ENCODE measurements at places on chromosomes 4 and X.
A peak's percentile ranks its signal among the peaks of the same experiment; 100 is the strongest.

DNA sequence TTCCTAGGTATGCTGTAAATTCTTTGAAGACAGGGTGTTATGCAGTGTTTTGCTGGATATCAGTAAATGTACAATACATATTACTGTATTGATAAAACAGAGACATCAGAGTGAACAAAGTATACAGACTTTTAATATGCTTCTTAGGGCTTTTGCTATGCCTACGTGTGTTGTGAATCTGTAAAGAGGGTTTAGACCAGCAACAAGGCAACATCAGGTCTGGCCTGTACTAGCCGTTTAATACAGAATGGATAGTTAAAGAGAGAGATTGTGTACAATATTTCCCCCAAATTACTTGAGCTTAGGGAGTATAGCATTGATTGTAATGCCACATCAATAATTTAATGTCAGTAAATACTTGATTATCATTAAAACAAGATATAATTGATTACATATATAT, 75.2 kb downstream of the PAQR3 start:
- DNase-seq = no peak
- H3K27me3 ChIP-seq = no peaks in the 10 kb centered on the region
- H3K4me1 ChIP-seq = no peaks in the 10 kb centered on the region
- H3K27ac ChIP-seq = no peak overlapping the region

GRCh38 chr4:118836301-118837120, 585 bp upstream of the SEC24D start:
- H3K4me1 ChIP-seq = peaks cover 36% of the 10 kb centered on the region
- DNase-seq = no peak
- peak overlapping the region; percentile 100 for H3K4me3 ChIP-seq

DNA sequence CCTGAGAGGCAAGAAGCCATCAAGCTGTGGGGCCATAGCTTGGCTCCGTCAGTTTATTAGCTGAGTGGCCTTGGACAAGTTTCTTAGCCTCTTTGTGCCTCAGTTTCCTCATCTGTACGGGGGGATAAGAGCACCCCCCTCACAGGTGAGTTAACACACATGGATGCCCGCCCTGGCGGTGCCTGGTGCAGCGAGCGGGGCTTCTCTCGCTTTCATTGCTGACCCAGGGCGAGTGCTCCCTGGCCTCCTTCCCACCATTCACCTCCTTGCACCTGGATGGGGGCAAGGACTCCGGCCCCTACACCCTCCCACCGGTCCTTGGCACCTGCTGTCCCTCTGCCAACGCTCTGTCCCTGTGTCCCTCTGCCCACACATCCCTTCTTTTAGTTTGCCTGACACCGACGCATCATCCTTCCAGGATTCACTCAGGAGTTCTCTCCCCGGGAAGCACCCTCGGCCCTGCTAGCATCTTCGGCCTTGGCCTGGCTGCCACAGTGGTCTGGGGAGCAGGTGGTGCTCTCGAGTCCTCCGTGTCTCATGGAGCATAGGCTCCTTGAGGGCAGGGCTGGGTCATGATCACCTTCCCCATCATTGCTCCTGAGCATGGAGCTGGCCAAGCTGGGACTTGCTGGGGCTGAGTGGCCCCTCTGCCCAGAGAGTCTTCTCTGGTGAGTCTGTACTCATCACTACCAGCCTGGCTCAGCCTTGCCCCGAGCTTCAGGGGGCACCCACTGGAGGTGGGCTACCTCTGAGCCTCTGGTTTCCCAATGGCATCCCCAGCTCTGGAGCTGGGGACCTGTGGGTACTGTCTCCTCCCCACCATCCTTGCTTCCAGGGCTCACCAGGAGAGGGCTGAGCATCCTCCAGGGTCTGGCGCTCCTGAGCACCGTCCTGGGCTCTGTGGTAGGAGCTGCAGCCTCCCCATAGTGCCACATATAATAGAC, 53.8 kb upstream of the SORCS2 start:
- H3K4me3 ChIP-seq = no peak overlapping the region
- H3K27ac ChIP-seq = no peak overlapping the region
- peaks cover 20% of the 10 kb centered on the region for H3K4me1 ChIP-seq
- no peaks in the 10 kb centered on the region for H3K36me3 ChIP-seq
- DNase-seq = no peak
- no peaks in the 10 kb centered on the region for H3K27me3 ChIP-seq

GRCh38 chrX:3449287-3449686, 102.8 kb upstream of the MXRA5 start:
- H3K4me3 ChIP-seq = no peak overlapping the region
- no peaks in the 10 kb centered on the region for H3K36me3 ChIP-seq
- no peaks in the 10 kb centered on the region for H3K27me3 ChIP-seq
- H3K4me1 ChIP-seq = peaks cover 9% of the 10 kb centered on the region
- no peak overlapping the region for H3K27ac ChIP-seq
- no peak for DNase-seq

DNA sequence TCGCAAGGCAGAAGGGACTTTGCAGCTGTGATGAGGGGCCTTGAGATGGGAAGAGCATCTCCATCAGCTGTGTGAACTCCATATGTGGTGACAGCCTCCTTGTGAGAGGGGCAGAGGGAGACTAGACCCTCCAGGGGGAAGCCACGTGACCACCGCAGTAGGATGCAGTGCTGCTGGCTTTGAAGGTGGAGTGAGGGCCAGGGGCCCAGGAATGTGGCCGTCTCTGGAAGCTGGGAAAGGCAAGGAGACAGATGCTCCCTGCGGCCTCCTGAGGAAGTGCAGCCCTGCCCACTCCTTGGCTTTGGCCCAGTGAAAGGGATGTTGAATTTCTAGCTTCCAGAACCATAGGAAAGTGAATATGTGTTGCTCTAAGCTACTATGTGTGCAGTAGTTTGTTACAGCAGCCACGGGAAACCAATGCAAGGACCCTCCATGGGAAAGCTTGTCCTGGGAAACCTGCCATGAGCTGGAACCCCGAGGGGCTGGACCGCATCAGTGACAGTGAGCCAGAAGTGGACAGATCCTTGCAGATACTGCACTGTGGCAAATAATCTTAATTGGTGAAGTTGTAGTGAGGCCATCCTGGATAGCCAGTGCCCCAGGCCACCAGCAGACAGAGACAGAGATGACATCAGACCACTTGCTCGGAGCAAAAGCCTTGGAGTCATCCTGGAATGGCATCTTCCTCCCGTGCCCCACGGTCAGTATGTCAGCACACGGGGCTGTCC, 35.4 kb upstream of the SORCS2 start:
- H3K4me1 ChIP-seq = peaks cover 18% of the 10 kb centered on the region
- DNase-seq = no peak

DNA sequence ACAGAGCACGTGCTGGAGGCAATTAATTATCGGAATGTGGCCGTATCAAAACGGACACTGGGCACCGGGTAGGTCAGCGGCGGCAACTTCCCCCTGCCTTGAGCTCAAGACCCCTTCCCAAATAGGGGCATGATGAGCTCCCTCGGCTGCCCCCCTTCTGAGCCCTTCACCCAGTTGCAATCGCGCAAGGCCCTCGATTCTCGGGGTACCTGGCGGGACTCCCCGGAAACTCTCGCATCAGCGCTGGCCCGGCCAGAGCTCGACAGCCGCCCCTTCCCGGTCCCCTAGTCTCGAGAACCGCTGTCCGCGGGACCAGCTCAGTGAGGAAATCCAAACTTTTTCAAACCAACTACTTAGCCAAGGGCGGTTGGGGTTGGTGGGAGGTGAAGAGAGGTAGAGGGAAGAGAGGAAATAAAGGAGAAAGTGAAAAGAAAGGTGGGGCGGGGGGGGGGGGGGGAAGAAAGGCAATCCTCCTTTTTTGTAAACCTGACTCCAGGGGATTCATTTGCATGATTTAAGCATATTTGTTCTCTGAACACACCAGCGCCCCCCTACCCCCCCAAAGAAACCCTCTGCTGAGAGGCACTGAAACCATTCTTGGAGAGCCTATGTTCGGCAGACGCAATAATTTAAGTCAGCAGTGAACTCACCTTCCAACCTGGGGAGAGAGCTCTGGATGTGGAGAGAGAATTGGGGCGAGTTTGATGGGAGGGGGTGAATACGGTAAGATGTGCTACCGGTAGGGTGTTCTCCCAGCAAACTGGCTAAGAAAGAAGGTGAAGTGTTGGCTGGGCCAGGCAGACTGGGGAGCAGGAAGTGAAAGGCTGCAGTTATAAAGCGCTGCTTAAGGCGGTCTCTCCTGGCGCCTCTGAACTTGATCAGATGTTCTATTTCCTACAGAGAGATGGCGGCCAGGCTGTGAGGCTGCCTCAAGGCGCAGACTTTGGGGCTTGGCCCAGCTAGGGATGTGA, 2.0 kb upstream of the ZIC3 start:
- H3K4me1 ChIP-seq = peaks cover 20% of the 10 kb centered on the region
- H3K36me3 ChIP-seq = no peaks in the 10 kb centered on the region
- DNase-seq = no peak
- no peak overlapping the region for H3K4me3 ChIP-seq
- peaks cover 9% of the 10 kb centered on the region for H3K27me3 ChIP-seq
- H3K27ac ChIP-seq = no peak overlapping the region

DNA sequence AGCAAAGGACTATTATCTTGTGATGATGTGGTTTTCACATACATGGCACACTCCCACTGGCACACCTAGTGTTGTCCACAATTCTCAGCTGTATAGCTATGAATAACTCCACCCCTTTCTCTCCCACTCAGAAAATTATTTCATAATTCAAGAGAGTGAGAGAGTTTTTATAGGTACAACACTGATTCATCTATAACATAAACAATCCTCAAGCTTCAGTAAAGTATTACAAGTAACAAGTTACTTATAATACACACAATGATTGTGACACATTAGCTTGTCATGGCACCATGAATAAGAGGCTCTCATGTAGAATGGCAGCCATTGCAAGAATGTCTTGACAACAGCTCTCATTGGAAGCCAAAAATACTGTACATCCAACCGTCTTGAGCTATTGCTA, 43.9 kb downstream of the RAB40A start:
- no peaks in the 10 kb centered on the region for H3K27me3 ChIP-seq
- H3K4me1 ChIP-seq = no peaks in the 10 kb centered on the region
- H3K36me3 ChIP-seq = no peaks in the 10 kb centered on the region
- H3K4me3 ChIP-seq = no peak overlapping the region
- no peak overlapping the region for H3K27ac ChIP-seq

DNA sequence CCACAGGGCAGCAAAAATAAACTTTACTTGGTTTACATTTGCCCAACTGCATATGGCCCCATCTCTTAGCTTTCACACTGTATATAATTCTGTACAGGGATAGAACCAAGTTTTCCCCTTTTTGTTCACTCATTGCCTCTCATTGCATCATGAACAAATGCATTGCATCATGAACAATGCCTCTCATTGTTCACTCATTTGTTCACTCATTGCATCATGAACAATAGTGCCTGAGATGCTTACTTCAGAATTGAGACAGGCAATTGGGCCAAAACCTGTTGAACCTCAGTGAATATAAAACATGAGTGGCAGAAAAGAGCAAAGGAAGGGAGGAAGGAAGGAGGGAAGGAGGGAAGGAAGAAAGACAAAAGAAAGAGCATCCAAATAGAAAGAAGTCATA, 98.2 kb downstream of the SOWAHB start:
- H3K36me3 ChIP-seq = no peaks in the 10 kb centered on the region
- no peak overlapping the region for H3K27ac ChIP-seq
- H3K4me1 ChIP-seq = peaks cover 7% of the 10 kb centered on the region
- no peaks in the 10 kb centered on the region for H3K27me3 ChIP-seq
- H3K4me3 ChIP-seq = no peak overlapping the region
- no peak for DNase-seq

- H3K27me3 ChIP-seq = no peaks in the 10 kb centered on the region
- no peak overlapping the region for H3K4me3 ChIP-seq
- no peak overlapping the region for H3K27ac ChIP-seq
- no peaks in the 10 kb centered on the region for H3K36me3 ChIP-seq
Observed at GRCh38 chr4:161448550-161449180, 715.1 kb downstream of the FSTL5 start.

DNA sequence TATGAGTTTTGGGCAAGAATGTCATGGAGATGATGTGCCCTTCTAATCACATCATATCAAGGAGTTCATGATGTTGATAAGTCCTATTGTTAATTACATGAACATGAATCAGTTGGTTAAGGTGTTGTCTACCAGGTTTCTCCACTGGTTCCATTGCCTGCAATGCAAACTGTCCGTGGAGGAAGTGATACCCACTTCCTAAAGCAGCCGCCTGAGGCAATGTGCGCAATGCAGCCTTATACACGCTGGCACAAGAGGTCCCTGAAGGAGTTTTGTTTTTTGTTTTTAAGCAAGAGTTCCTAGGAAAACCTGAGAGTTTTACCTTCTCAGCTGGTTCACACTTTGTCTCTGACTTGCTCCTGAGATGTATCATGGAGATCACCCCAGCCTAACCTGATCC, 5.9 kb upstream of the GPKOW start:
- no peaks in the 10 kb centered on the region for H3K4me1 ChIP-seq
- no peaks in the 10 kb centered on the region for H3K27me3 ChIP-seq
- DNase-seq = no peak
- H3K4me3 ChIP-seq = no peak overlapping the region
- no peaks in the 10 kb centered on the region for H3K36me3 ChIP-seq

GRCh38 chrX:117998171-117998570, 118.4 kb downstream of the KLHL13 start:
- H3K27me3 ChIP-seq = no peaks in the 10 kb centered on the region
- H3K4me1 ChIP-seq = no peaks in the 10 kb centered on the region
- no peak for DNase-seq
- no peak overlapping the region for H3K4me3 ChIP-seq
- no peaks in the 10 kb centered on the region for H3K36me3 ChIP-seq

DNA sequence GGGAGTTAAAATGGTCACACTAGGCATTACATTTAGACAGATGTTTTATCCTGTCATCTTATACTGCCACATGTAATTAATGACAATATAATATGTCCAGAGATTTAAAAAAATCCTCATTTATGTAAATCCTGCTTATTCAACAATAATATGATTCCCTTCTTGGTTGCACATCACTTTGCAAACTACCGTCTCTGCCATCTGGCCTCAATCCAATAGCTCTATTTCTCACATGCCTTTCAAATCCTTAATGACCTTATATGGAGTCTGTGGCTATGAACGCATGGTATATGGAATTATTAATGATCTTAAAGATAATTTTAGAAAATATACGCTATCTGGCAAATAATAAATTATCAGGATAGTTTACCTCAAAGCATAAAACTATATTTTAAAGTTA, 144.5 kb downstream of the NPNT start:
- no peaks in the 10 kb centered on the region for H3K36me3 ChIP-seq
- H3K27me3 ChIP-seq = no peaks in the 10 kb centered on the region
- no peak overlapping the region for H3K27ac ChIP-seq
- no peak for DNase-seq

DNA sequence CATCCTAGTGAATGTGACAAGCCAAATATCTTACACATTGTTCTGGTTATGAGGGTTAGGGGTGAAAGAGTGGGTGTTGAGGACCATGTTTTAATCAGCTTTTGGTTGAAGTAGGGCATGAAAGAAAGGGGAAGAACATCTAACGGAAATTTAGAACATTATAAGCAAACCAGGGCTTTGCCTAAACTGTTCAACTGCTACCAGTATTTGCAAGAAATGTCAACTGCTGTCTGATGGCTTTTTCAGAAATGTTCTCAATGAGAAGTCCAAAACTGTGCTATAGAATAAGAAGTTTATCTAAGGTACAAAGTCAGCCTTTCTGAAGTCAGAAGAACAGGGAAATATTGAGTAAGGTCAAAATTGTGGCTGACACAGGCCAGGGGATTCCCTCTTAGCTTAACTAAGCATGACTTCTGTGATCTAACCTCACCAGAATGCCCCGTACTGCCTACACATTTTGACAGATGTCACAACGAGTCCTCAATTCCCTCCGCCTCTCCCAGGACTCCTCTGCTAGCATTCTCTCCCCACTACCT, 67.1 kb downstream of the DTHD1 start:
- H3K4me1 ChIP-seq = no peaks in the 10 kb centered on the region
- H3K27me3 ChIP-seq = no peaks in the 10 kb centered on the region
- DNase-seq = no peak
- no peaks in the 10 kb centered on the region for H3K36me3 ChIP-seq

All from vagina (tissue), 2 donors.